Stimulated activated CD8-positive, alpha-beta memory T cell treated with anti-CD3 and anti-CD28 coated beads, Interleukin-4, amount 100 ng/mL, for 48 hours (primary cell): ENCODE measurements at places on chromosomes 6 and 20.

GRCh38 chr6:160457823-160458222, 109.6 kb downstream of the SLC22A3 start:
- no peak for DNase-seq

DNA sequence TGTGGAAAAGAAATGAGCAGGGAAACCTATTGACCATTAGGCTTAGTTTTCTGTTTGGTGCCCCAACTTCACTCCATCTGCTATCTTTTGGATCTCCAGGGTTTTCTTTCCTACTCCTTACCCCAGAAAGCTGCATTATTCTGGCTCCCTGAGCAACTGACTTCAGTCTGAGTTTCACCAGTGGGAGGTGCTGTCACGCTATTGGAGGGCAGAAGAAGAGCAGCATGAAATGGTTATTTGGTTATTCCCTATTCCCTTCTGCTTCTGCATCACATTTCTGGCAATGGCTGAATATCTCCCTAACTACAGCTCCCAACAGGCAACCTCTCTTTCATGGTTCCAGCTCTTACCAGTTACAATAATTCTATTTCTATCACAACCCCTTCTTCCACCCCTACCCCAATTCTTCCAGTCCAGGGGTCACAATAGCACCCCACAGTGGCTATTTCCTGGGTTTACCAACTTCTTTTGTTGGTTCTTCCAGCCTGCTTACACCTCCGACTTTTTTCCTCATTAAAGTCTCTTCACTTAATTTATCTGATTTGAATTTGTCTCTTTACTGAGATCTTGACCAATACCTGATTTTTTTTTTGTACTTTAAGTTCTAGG, 311.5 kb downstream of the PLCB1 start:
- DNase-seq, result no peak

- no peak for DNase-seq
These were observed 43.8 kb downstream of the RALGAPA2 start for GRCh38 chr20:20668639-20669038.

GRCh38 chr6:112745765-112746164, 398.6 kb downstream of the RFPL4B start:
- DNase-seq, result no peak

DNA sequence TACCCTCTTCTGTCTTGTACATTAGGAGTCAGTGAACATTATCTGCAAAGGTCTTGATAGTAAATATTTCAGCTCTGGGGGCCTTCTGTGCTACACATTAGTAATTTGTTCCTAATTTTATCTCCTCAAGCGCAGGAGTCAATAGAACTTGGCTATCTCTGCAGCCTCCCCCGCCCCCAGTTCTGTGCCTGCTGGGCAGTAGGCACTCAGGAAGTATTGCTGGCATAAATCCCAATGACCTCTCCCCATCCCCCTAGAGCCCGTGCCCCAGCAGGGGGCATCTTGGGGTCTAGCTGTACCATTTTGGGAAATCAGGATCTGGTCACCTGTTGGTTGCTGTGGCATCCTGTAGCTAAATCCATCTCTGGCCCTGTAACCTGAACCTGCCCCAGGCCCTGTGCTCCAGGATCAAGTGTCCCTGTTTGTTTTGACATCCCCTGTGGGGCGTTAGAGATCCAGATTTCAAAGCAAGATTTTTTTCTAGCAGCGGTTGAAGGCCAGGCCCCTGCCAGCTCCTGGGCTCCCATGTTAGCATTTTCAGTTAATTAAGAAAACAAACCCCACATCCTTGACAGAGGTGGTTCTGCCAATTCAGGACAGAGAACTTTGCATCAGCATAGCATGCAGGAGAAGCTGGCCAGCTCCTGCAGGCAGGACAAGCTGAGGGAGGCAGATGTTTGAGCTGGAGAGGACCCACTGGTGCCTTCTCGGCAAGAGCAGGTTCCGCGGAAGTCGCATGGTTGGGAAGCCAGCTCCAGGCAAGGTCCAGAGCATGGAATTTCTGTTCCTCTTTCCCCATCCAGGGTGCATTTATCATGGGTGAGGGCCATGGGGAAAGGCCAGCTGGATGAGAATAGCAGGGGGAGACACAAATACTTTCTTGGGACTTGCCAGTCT, 32.1 kb downstream of the DAAM2 start:
- DNase-seq, result no peak

- DNase-seq, result no peak
These were observed 145.4 kb downstream of the DST start for GRCh38 chr6:56497240-56497639.

DNA sequence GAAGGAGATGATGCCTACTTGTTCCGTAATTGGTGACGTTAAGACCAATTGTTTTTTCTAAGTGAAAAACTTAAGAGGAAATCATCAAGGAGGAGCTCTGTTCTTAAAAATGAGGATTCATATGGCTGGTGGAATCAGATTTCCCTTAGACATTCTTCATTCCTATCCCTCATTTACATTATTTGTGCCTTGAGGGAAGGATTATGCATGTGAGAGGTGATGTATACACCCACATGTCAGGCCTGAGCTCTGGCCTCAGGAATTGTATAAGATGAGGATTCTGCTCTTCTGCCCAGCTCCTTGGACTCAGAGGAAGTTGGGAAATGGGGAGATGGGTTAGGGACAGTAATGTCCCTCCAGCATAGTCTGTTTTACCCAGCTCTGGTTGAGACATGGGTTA, 42.3 kb downstream of the SCP2D1 start:
- no peak for DNase-seq

GRCh38 chr6:170279426-170279825, 11.5 kb downstream of the DLL1 start:
- no peak for DNase-seq

DNA sequence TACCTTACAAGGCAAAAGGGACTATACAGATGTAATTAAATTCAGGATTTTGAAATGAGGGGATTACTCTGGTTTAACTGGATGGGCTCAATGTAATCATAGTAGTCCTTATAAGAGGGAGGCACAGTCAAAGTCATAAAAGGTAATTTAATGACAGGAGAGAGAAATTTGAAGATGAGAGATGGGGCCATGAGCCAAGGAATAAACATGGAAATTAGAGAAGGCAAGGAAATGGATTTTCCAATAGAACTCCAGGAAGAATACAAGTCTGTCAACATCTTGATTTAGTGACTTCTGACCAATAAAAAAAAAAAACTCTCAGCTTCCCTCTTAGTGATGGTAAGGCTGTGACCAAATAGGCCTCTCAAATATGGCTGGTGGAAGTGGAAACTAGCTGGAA, 101.9 kb upstream of the BEND3 start:
- no peak for DNase-seq

DNA sequence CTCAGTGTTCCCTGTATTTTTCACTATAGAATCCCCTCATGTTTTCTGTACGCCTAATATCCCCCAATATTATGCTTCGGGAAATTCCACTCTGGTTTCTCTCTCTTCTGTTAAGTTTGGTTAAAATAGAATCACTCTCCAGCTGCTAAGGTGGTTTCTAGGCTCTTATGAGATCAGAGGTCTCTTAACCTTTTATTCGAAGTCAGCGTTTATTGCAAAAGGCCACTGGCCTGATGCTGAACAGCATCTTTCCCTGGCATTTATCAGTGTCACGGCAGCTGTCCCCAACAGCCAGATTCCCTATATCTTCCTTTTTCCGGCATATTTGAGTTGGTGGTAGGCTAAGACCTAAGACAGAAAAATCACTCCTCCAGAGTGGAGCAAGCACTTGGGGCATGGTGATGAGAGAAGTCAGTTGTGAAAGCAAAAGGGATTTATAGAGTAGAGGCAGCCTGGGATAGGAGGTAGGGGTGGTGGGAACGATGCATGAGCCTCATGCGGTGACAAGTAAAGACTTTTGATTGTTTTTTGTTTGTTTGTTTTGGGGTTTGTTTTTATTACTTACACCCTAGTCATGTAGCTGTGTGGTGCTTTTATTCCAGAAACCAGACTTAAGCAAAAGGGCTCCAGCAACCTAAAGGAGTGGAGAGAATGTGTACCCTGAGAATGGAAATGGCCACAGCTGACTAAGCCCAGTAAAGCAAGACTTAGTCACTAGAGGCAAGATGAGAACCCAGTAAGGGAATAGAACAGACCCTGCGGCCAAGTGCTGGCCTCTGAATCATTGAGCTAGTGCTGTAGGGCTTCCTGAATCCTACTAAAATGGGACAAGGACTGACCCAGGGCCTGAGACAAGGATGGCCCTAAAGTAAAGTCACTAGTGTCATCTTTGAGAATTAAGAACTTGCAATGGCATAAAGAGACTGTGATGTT, 233.0 kb upstream of the PRND start:
- DNase-seq, result no peak

DNA sequence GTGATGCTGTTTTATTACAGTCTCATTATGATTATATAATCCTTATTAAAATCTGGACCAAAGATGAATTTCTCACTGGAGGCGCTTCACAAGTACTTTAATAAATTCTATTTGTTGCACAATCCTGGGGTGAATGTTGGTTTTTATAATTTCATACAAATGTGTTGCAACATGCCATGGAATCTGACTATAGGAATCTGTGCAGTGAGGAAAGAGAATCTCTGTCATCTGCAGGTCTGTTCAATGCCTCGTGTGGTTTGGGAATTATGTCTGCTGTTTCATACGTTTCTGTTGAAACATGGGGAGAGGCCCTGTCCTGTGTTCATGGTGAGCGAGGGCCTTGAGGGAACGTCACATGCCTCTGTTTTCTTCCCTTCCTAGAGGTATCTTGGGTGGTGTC, 277.3 kb downstream of the CDH4 start:
- no peak for DNase-seq

DNA sequence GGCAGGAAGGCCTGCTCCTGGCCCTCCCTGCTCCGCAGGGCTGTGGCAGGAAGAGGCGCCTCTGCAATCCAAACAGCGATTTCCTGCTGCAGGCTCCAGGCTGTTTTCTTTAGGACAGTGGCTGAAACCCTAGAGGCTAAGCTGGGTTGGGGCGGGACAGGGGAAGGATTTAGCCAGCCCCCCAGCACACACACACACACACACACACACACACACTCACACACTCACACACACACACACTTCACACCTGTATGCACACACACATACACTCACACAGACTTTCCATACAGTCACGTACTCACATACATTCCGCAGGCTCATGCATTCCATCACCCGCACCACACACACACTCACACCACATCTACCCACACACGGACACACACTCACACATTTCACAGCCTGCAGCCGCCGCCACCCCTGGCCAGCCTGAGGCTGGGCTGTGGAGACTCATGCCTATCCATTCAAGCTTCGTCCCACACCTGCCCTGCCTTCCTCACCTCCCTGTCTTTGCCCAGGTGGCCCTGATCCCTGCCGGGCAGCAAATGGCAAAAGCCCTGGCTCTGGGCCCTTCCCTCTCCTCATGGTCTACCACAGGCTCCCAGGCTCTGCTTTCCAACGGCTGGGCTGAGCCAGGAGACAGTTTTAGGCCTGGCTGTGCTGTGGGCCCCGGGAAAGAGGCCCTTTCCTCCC, 17.9 kb downstream of the MDFI start:
- no peak for DNase-seq

GRCh38 chr6:158232316-158233213, 64.4 kb downstream of the GTF2H5 start:
- DNase-seq, result peak; percentile 54

DNA sequence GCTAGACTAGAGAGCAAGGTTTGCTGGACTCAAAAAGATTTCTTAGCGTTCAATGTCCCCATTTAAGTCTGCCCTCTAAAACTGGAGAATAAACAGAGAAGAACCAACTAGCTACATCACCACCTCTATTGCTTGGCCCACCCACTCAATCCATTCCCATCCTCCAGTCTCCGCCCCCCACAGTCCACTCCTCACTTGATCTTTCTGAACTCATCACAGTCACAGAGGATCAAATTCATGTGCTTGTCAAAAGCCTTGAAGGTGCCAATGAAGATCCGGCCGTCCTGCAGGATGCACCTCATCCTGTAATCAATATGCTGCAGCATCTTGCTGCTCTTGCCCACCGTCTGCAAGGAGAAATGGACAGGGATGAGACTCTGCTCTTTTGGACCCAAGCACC, 3.2 kb downstream of the SNRPB start:
- no peak for DNase-seq

DNA sequence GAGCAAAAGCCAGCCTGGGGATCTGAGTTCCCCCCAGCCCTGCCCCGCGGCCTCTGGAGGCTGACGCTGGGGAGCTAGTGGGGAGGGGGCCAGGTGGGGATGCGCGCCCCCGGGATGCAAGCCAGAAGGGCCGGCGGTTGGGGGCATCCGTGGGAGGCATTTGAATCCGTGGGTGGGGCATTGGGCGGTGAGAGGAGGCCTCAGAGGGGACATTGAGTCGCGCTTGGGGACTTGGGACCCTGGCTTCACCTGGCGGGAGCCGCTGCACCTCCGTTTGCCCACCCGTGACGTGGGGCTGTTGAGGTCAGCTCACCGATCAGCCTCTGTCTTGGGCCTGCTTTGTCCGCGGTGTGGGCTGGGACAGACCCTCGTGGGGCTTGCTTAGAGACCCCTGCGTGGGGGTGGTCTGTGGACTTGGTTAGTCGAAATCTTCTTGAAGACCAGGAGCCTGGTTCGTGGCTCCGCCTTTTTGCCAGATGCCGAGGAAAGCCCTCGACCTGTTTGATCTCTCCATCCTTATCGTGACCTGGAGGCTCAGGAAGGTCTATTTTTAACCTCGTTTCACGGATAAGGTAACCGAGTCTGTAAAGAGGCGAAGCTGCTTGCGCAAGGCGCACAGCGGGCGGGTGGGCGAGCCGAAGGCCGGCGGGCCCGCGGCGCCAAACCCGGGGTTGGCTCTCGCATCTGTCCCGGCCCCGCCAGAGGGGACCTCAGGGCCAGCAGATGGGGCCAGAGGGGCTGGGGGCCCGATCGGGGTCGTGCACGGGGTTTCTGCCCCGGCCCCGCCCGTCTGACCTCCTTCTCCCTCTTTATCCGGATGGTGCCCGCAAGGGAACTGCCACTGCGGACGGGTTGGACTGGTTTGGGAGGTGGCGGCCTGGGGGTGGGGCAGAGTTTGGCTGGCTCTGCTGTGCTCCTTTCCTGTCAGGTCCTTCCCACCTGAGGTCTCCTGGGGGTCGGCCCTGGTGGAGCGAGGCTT, 8.3 kb downstream of the FAM110A start:
- no peak for DNase-seq

DNA sequence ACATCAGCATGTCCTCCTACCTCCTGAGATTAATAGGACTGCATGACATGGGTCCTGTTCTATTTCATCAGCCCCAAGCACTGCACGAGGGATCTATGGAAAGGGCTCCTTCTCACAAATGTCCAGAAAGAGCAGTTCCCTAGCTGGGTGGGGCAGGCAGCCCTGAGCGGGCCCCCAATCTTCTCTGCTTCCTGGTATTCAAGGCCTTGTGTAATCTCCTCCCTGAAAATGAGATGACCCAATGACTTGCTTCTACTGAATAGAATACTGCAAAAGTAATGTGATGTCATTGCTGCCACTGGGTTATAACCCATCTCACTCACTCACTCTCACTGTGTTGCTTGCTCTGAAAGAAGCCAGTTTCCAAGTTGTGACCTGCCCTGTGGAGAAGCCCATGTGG, 126.4 kb downstream of the OPRM1 start:
- no peak for DNase-seq

- no peak for DNase-seq
These were observed 34.0 kb upstream of the YWHAB start for GRCh38 chr20:44851545-44851944.

- no peak for DNase-seq
These were observed 637 bp downstream of the UBR2 start for GRCh38 chr6:42564506-42564825.
